ENCODE measurements at places on chromosomes 4 and X. TPM values are rescaled to one million over a fixed set of nuclear protein-coding genes. Genes with fewer than 3 reads are reported as not detected.

AFP gene
- total RNA-seq = not detected

PDCL2 gene
- total RNA-seq = 0.28 TPM

FMR1NB gene
- not detected for total RNA-seq

IL13RA1 gene
- 82.2 TPM for total RNA-seq

OPRPN gene
- not detected for total RNA-seq

All from esophagus mucosa (tissue), 1 donor.